ENCODE measurements at places on chromosomes 1 and 21.
A peak's percentile ranks its signal among the peaks of the same experiment; 100 is the strongest.

DNA sequence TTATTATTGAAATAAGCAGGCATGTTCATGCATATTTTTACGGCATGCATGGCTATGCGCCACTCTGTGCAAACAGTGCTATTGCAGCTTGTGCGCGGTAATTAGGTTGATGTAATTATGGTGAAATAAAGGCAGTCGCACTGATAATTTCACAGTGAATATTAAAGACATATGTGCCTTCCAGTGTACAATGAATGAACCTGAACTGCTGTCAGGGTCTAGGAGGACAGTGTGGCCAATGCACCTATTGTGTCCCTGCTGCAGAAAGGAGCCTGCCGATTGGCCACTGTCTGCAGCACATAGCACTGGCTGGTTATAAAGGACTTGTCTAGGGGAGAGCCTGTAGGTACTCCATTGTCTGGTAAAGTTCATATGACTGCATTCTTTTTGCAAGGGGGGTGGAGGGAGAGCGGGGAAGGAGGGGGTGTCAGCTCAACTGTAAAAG lies 340.4 kb downstream of the USP25 start:
- DNase-seq = no peak

DNA sequence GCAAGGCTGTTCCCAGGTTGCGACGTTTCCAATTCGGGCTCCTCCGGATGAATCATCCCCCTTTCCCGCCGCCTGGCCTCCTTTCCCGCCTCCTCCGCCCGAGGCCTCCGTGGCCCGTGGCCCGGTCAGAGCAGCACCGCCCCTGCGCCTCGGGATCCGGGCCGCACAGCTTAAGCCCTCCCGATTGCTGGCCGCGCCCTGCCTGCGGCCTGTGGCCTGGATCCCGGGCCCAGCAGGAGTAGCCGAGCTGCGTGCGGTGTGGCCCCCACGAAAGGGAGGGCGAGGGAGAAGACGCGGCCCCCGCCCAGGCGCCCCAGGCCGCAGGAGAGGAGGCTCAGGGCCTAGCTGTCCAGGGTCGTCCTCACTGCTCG lies 1.0 kb downstream of the TMEM200B start:
- DNase-seq = peak; percentile 50

GRCh38 chr1:14567056-14567455 lies 31.4 kb upstream of the KAZN start:
- DNase-seq = no peak

- no peak for DNase-seq
Measured at GRCh38 chr1:118254491-118255425, 69.7 kb upstream of the SPAG17 start.

DNA sequence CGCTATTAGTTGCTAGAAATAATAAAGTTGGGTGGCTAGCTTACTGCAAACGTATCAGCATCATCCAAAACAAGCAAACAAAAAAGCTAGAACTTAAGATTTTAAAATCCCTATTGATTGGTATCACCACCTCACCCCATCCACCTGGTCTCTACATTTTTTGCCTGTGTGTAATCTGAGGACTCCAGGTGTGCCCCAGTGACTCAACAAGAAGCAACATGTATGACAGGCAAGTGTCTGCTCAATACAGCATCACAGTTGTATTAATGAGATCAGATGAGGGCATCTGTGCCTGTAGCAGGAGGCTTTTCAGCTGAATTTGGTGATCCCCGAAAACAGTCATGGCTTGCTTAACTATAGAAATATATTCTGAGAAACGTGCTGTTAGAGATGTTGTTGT lies 14.6 kb upstream of the PAPPA2 start:
- no peak for DNase-seq

- DNase-seq = no peak
Measured at GRCh38 chr21:17889171-17889570, 70.0 kb upstream of the C21orf91 start.

GRCh38 chr1:235579891-235580290 lies 69.7 kb downstream of the GNG4 start:
- DNase-seq = no peak

- DNase-seq = no peak
Measured at GRCh38 chr21:17467829-17468228, 45.0 kb upstream of the CXADR start.

- no peak for DNase-seq
Measured at GRCh38 chr1:14961661-14962267, 191.8 kb upstream of the TMEM51 start.

GRCh38 chr1:222058249-222058648 lies 316.4 kb upstream of the DUSP10 start:
- DNase-seq = no peak

DNA sequence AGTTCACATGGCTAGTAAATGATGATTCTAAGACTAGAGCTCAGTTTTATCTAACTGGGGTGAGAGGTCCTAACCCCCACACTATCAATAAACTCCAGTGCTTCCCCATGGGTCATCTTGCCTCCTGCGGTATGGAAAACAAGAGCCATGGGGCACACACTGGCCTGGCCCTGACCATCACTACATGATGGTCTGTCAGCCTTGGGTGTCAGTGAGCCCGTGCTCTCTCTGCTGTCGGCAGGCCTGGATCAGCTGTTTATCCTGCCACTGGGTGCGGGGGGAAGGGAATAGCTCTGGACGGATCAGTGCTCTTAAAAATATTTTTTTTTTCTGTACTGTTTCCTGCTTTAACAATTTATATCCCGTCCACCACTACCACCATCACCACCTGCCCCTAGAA lies 255.0 kb upstream of the ADGRL2 start:
- DNase-seq = no peak

DNA sequence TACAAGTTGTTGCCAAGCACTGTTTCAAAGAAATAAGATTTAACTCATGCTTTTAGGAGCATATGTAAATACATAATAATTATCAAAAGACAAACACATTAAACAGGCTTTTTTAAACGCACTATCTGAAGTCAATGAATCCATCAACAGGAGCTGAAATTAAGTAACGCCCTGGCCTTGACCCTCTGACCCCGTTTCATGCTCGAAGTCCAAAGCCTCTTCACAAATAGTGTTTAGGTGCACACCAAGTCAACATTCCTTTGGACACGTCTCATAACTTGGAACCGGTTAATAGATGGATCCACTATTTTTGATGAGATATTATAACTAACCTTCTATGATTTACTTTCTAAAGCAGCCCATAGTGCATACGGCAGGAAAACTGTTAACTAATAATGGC lies 209.3 kb downstream of the GABPA start:
- DNase-seq = no peak

DNA sequence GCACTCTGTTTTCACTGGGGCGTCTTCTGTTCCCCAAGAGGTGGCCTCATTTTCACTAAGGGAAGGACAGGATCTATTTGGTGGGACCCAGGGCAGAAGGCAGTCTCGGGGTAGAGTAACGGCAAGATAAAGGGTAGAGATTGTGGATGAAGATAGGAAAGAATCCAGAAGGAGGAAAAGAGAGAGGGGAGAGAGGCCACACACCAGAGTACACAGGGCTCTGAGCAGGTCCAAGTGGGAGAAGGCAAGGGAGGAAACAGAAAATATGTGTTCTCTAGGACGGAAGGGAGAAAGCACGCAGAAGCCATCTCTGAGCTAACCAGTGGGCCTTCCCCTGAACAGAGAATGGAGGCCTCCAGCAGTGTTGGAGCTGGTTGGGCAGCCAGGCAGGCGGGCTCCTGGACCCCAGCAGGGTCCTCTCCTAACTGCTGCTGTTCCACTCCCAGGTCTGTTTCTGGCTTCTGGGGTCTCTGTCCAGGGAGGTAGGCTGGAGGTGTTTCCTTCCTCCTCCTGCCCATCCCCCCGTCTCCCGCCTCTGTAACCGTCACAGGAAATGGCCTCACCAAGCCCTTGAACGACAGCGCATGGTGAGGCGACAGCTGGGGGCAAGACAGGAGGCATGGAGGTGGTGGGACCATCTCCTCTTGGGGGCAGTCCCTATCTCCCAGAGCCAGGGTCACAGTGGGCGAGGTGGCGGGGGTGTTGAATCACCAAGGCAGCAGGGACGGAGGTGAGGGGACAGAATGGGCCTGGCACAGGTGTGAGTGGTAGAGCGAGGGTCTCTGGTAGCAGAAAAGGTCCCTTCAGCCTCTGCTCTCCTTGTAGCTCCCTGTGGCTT lies 649 bp downstream of the PTPN7 start:
- peak; percentile 68 for DNase-seq

DNA sequence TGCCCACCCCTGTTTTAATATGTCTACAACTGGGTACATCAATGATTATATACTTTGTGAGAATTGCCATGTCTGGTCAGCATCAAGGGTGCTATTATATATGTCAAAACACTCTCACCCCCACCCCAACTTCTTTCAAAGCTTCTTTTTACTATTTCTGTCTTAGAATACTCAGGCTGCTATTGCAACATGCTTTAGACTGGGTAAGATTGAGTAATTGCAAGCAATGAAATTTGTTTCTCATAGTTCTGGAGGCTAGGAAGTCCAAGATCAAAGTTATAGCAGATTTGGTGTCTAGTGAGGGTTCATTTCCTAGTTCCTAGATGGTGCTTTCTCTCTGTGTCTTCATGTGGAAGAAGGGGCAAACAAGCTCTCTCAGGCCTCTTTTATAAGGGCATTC lies 100.5 kb upstream of the KCNK1 start:
- no peak for DNase-seq

DNA sequence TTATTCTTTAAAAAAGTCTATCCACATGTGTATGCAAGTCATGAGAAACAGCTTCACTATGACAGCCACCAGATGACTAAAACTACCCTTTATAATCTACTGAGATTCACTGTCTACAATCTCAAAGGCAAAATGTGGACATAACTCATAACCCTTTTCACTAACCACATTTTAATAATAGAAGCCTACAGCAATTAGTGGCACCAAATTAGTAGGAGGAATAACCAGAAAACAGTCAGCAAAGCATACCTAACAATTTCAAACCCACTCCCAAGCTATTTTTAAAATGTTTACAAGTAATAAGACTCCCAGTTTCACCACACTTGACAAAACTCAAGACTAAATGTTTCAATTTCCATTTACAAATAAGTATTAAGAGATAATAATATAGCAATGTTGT lies 442.9 kb downstream of the PTPRC start:
- no peak for DNase-seq

- DNase-seq = no peak
Measured at GRCh38 chr1:219733511-219734174, 120.7 kb upstream of the ZC3H11B start.

DNA sequence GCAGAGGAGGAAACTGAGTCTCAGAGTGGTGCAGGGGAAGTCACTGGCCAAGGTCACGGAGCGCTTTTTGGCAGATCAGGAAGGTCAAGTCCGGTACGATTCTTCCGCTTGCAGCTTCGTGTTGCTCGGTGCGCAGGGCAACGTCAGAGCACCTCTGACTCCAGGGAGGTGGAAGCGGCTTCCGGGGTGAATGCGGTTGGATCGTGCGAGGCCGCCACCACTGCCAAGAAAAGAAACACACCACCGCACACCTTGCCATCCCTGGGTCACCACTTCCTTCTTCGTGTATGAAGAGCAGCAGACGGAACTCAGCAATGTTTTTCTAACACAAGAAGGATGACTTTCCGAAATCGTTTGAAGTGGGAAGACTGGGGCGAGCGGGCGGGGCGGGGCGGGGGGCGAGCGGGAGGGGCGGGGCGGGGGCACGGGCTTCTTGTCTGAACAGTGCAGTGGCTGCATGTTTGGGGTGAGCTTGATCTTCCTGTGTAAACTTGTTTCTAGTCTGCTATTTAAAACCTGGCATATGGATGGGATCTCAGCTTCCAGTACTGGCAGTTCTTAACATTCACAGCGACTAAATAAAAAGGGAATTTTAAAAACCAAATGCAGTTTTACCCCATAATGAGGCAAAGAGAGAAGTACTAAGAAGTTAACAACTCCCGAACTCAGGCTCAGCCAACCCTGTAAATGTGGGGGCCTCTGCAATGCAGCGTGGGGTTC lies 300.0 kb downstream of the RRAGC start:
- peak; percentile 75 for DNase-seq

- DNase-seq = no peak
Measured at GRCh38 chr21:30479259-30479658, 908 bp downstream of the KRTAP19-1 start.

- no peak for DNase-seq
Measured at GRCh38 chr1:168972887-168973286, 133.6 kb upstream of the ATP1B1 start.

GRCh38 chr1:168220470-168220871 lies 5.3 kb upstream of the SFT2D2 start:
- DNase-seq = no peak

GRCh38 chr1:111204201-111204982 lies 3.9 kb upstream of the DENND2D start:
- DNase-seq = peak; percentile 72

Data from CD8-positive, alpha-beta T cell (primary cell).